ENCODE measurements at places on chromosomes 1 and 21.

- peak; percentile 17 for DNase-seq
Observed at GRCh38 chr21:21712748-21713520, 714.7 kb downstream of the NCAM2 start.

GRCh38 chr1:197083474-197083873 is 16.4 kb upstream of the F13B start:
- DNase-seq, result no peak

GRCh38 chr1:147568551-147568950 is 27.2 kb downstream of the BCL9 start:
- no peak for DNase-seq

- DNase-seq, result no peak
Observed at GRCh38 chr1:70977041-70977440, 70.6 kb downstream of the PTGER3 start.

GRCh38 chr1:17597651-17598050 is 58.2 kb downstream of the ARHGEF10L start:
- DNase-seq, result no peak

DNA sequence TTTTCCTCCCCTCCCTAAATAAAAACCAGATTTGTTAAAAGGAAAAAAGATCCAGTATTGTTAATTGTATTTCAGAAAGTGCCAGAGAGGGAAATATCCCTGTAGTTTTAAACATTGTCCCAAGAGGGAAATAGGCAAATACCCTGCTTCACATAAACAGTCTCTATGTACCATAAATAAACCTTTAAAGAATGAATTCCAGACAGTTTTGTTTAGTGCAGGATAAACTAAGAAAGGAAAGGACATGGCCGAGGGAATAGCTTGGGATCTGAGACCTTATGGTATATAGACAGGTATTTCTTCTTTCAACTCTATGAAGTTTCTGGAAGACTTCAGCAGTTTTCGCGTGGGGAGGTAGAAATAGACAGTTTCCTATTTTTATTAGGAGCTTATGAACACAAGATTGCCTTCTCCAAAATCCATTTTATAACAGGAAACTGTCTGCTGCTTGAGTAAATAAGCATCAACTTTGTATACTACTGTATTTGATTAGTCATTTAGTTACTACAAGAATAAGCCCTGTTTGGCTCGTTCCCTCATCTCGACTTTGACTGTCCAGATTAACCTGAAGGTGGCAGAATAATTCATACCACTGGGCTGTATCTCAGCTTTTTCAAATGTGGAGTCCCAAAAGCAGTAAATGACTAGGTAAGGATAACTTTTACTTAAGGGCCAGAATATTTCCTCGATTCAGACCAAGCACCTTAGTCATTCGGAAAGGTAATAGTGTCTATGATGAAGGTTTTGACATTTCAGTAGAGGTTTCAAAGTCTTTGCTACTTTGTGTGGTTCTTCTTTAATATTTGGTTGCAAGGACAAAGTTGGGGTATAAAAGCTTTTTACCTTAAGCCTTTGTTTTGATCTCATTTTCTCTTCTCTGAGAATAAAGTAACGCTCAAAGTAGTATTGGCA is 177.5 kb downstream of the VPS13D start:
- peak; percentile 79 for DNase-seq

GRCh38 chr1:157288996-157289395 is 150.8 kb upstream of the ETV3 start:
- DNase-seq, result no peak

- no peak for DNase-seq
Observed at GRCh38 chr1:231558708-231559185, 30.3 kb downstream of the TSNAX start.

DNA sequence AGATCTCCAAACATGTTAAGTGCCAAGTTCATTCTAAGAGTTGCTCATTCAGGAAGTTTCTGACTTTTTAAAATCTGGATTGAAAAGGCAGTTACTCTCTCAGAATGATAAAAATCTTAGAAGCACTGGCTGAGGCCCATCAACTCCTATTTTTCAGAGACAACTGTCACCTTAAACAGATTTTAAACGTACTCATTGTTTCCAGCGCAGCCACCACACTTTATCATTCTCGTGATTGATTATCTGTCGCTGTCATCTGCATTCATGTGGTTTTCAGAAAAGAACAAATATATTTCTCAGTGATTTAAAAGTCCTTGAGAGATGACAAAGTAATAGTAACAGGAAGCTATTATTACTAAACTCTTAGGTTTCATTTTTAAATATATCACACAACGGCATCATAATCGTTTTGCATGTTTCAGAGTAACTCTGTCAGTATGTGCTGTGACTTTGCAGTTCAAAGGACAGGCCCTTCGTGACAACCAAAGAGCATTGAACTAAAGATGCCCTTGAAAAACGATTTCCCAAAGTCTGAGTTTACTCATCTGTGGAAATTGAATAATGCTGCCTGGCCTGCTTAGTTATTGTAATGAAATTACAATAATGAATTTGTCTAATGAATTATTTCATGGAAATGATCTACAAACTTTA is 14.9 kb upstream of the KCNK1 start:
- DNase-seq, result no peak

GRCh38 chr1:204448344-204448964 is 36.8 kb upstream of the PPP1R15B start:
- no peak for DNase-seq

- DNase-seq, result peak; percentile 79
Observed at GRCh38 chr1:12032161-12032621, 12.9 kb downstream of the MIIP start.

DNA sequence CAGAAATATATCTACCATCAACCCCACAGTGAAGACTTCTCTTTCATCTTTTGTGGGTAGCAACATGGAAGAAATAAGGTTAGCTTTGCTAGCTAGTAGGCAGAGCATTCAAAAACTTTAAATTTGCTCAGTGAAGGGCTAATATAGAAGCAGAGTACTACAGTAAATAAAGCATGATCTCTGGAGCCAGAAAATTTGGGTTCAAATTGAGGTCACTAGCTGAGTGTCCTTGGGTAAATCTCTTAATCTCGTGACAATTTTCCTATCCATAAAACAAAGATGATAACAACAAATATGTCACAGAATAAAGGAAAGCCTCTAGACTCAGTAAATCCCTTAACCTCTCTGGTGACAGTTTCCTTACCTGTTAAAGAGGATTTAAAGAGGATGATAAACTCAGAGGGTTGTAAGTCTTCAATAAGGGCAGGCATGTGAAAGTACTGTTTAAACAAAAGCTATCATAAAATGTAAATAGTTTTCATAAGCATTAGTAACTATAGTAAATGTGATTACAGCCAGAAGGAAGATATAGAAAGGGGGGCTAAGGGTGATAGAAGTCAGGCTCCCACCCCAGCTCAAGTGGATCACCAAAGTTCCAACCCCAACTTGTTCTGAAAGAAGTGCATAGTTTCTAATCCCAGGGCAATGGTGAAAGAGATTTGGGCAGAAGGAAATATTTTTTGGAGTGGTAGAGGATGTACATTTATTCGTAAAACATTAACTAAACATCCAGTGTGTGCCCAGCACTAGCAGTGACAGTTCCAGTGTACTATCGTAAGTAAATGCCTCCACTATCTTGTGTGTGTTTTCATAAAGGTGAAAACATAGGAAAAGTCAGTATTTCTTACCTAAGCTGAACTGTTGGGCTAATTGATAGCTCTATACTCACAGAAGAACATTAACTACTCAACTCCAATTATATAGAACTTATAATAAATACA is 24.8 kb downstream of the TM2D1 start:
- DNase-seq, result no peak

DNA sequence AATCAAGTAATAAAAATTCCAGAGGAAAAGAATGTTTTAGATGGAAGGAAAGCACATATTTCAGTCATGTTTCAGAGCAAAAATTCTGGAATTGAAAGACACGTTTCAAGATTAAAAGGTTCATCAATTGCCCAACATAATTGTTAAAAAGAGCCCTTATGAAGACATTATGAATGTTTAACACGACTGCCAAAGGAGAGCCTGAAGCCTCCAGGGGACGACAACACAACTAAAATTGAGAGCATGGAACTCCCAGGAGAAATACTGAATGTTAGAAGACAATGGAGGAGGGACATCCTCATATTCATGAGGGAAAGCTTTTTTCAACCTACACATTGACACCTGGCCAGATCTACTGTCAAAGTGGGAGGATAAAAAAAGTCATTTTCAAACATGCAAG is 16.0 kb downstream of the OR2T11 start:
- DNase-seq, result peak; percentile 4

- no peak for DNase-seq
Observed at GRCh38 chr21:44872649-44873355, 688 bp downstream of the PTTG1IP start.

GRCh38 chr1:153659175-153659534 is 652 bp downstream of the SNAPIN start:
- DNase-seq, result no peak

GRCh38 chr1:116389013-116389412 is 16.0 kb downstream of the ATP1A1 start:
- DNase-seq, result no peak

- no peak for DNase-seq
Observed at GRCh38 chr1:56824938-56825337, 5.7 kb upstream of the FYB2 start.

GRCh38 chr1:94071976-94072375 is 49.0 kb downstream of the ABCA4 start:
- no peak for DNase-seq

- no peak for DNase-seq
Observed at GRCh38 chr1:99384021-99384420, 119.7 kb downstream of the PLPPR4 start.

GRCh38 chr1:176206006-176206960 is 803 bp downstream of the COP1 start:
- DNase-seq, result peak; percentile 22

DNA sequence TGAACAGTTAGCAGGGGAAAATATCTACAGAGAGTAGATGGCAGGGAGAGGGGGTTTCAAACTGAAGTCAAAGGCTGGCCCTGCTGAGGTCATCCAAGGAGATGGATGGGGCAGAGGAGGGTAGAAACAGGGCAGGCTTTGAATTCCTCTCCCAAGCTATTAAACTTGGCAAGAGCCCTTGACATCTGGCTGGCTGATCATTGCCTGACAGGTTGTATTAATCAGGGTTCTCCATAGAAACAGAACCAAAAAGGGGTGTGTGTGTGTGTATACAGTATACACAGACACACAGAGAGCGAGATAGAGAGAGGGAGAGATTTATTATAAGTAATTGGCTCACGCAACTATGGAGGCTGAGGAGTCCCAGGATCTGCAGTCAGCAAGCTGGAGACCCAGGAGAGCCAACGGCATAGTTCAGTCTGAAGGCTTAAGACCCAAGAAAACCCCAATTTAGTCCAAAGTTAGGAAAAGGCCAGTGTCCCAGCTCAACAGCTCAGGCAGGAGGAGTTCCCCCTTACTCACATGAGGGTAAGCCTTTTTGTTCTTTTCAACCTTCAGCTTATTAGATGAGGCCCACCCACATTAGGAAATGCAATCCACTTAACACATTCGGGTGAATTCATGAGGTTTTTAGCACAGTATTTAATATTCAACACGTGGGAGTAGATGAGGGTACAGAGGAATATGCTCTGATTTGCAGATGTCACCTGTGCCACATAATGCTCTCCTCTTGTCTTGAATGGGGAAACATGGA is 46.7 kb upstream of the HAO2 start:
- DNase-seq, result no peak

DNA sequence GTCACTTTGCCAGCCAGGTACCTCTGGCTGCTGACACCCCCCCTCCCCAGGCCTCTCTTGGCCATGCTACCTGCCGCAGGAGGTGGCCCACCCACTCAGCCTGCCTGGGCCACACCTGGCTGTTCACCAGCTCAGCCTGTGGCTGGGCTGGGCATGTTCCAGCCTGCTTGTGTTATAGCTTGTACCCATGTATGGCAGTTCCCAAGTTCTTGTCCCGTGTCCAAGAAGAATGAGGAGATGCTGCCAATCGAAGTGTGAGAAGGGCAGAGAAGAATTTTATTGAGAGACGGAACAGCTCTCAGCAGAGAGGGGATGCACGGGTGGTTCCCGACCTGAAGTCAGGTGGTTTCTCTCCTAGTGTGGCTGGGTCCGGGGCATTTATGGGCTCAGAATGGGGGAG is 3.9 kb upstream of the MMEL1 start:
- DNase-seq, result peak; percentile 8

DNA sequence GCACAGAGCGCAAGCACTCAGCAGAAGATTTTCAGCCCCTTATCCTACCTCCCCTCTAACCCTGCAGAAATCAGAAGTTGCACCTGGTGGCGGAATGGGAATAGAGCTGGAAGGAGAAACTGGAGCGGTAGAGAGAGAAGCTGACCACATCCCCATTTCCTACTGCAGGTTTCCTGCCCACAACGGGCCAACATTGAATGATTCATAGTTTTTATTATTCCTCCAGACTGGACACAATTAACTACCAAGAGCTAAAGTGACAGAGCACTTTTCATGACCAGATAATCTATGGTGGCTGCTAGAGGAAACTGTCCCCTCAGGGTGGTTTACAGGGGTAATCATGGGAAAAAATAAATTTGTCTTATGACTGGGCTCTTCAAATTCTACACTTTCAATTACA is 21.3 kb upstream of the LRRC8D start:
- DNase-seq, result no peak

DNA sequence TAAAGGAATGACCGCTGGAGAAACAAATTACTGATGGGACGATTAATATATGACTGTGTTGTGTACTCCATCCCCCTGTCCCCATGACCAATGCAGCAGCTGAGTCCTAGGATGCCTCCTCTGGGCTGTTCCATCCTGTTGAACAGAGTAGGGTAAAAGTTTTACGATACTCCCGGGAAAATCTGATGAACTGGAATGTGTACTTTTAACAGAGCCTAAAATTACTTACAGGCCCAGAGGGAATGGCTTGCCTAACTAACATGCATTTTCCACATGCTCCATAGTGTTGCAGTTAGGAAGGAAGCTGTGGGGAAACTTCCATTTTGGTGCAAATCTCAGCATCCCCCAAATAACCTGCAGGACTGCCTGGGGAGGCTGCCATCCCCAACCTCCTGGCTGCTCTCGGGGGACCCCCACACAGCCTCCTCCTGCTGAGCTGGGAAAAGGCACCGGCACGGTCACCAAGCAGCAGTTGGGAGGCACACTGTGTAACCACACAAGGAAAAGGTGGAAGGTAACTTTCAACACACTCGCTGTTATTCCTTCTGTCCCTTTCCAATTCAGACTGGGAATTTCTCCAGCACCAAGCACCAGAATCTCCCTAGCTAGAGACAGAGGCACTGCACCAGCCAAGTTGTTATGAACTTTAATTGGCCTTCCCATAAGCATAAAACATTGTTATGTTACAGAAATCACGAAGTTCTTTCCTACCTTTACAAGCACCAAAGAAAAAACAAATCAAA is 97.2 kb downstream of the BCAR3 start:
- no peak for DNase-seq

- DNase-seq, result no peak
Observed at GRCh38 chr1:48506870-48507269, 34.9 kb upstream of the SPATA6 start.

GRCh38 chr1:202702088-202702487 is 8.2 kb downstream of the SYT2 start:
- DNase-seq, result no peak

- DNase-seq, result no peak
Observed at GRCh38 chr1:65572701-65573421, 152.4 kb downstream of the LEPR start.

- DNase-seq, result no peak
Observed at GRCh38 chr21:39976800-39977199, 109.6 kb downstream of the PCP4 start.
